ENCODE measurements at places on chromosomes 3 and 15.

DNA sequence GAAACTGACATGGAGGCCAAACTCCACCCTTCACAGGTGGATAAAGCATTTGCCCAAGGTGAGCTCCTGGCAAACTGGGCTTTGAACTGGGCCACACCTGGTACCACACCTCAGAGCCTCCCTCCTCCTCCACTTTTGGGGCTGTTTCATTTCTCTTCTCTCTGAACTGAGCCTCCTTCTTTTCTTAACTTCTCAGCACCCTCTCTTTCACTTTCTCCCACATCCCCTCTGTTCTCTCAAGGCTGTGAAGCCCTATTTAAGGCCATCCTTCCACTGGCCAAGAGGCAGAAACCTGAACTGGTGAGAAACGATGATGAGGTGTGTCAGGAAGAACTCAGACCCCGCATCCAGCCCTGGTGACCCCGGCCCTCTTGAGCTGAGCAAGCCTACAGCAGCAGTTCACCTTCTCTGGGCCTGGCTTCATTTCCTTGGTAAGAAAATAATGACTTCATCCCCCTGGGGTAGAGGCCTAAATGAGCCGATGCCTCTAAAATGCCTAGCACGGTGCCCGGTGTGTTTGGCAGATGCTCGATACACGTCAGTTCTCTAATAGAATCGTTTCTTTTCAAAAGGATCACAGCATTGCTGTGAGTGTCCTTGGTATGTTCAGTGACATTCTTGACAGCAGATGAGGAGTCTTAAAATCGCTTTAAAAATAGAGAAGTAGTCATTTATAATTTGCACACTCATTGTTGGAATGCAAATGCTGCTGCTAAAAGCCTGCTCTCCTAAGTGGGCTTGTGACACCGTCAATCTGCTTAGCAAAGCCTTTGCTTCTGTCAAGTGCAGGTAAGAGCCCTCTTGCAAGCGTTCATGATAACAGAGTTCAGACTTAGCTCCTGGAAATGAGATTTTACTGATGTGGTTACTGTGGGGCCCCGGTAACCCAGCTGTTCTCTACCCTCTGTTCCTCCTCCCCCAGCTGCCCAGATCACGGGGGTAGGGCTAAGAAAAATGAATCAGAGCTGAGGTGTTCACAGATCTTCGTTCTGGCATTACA is 97.7 kb upstream of the ATP2B2 start:
- DNase-seq: peak; percentile 48

- no peak for DNase-seq
These were observed 265.1 kb downstream of the NFKBIZ start for GRCh38 chr3:102114264-102114979.

- DNase-seq: no peak
These were observed 11.8 kb upstream of the CDV3 start for GRCh38 chr3:133561679-133562078.

GRCh38 chr3:87313641-87314040 is 37.3 kb upstream of the POU1F1 start:
- no peak for DNase-seq

DNA sequence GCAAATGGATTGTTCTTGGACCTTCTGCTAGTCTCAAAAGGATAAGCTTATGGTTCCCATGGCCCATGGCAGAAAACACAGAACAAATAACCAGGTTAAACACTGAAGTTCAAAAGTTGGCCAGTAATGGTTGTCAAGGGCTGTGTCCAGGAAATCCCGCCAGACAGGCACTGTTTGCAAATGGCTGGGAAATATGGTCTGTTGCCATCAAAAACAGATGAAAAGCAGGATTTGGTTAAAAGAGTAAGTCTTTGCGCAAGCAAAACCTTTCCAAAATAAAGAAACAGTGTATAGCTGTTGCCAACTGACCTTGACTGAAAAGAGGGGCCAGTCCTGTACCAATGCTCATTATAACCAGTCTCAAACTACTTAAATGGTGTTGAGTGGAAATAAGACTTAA is 58.6 kb downstream of the WWTR1 start:
- no peak for DNase-seq

GRCh38 chr3:191383124-191383523 is 52.8 kb upstream of the UTS2B start:
- DNase-seq: no peak

DNA sequence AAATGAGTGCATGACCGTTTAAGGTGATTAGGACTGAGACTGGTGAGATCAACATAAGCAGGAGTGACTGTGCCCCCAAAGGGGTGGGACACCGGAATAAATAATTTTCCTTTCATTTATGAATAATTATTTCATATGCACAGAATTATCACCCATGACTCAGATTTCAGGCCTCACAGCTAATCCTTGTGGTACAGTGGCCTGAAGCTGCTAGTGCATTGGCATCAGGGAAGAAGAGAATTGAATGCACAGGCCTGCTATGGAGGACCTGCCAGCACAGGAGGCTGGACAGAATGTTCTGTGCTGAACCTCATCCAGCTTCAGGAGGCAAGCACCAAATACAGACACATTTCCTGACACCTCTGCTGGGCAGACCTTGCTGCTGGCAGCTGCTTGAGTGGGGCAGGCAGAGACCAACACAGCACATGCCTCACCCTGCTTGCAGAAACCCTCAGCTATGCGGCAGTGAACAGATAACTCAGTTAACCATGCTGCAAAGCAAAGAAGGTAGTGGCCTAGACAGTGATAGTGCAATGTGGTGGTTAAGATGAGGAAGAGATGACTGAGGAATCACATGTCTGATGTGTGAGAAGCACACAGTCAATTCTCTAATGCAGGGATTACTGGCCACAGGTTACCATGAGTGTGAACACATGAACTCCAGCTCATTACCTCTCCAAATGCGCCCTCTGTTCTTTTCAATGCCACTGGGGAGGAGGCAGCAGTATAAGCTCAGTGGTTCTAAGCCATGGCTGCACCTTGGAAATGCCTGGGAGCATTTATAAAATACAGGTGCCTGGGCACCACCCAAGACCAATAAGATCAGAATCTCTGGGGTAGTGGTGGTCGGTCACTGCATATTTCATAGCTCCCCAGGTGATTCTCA is 68.1 kb upstream of the SCN5A start:
- DNase-seq: no peak

- no peak for DNase-seq
These were observed 391.0 kb upstream of the RARB start for GRCh38 chr3:25037049-25037547.

DNA sequence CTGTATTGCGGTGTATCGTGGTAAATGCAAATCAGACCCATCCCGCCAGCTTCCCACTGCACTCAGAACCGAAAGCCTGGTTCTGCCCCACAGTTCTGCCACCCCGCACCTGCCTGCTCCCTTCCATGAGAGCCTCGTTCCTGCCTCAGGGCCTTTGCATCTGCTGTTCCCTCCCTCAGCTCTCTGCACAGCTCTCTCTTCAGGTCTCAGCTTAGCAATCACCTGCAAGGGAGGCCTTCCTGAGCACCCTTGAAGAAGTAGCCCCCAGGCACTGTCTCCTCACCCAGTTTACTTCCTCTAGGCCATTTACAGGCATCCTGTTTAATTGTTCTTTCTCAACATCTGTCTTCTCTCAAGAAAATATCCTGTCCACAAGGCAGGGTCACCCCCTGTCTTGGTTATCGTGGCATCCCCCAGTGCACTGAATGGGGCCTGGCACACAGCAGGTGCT is 13.3 kb upstream of the IQSEC1 start:
- no peak for DNase-seq

DNA sequence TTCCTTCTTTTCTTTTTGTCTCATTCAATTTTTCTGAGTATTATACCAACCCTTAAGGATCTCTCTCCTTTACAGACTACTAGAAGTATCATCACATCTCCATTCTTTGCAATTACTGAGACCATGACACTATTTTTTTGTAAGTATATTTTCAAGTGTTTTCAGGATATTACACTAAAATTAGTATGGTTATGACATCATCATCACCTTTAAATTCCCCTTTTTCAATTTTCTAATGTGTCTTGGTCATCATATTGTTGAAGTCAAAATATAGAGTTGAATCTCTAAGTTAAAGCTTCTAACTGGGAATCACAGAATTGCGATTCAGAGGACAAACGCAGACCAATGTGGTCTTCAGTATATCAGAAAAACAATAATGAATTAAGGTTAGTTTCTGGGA is 1475.1 kb downstream of the OTOL1 start:
- no peak for DNase-seq

- no peak for DNase-seq
These were observed 594.7 kb downstream of the DIPK2A start for GRCh38 chr3:144566320-144566719.

DNA sequence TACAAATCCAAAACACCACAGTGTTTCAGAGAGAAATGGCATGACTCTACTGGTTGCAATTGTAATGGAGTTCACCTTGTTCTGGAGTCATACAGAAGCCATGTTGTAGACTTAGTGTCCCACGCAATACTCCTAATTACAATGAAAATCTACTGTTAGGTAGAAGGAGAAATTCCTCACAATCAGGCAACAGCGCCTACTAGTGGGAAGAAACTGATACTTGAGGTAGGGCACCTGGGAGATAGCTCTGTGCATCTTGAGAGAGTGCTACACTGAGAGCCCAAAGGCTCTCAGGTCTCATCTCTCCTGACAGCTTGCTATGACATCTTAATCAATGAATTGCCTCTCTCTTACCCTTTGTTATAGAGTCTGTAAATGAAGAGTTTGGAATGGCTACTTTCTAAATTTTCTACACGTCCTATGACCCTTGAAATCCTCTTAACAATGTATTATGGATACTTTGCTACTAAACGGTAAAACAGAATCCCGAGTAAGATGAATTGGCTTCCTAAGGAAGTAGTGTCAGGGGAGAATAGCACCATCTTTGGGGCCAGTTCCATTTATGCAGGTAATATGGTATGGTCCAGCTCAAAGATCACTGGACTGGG is 422.7 kb upstream of the TPRG1 start:
- peak; percentile 22 for DNase-seq

DNA sequence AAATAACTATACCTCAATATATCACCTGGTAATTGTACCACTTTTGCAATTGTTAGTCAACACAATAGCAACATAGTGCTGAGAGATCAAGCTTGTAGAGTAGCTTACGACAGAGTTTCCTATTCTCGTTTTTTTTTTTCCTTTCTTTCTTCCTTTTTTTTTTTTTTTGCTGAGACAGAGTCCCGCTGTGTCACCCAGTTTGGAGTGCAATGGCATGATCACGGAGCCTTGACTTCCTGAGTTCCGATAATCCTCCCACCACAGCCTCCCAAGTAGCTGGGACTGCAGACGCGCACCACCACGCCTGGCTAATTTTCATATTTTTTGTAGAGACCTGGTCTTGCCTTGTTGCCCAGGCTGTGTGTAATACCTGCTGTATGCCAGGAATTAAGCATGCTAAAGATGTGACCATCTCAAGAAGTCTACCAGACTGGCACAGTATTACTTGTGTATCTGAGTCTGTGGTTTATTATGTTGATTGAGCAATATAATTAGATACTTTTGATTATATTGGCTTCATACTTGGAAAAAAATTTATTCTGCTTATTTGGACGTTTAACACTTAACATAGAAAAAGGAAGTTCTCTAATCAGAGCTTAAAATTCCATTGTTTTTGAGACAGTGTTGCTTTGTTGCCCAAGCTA is 3.0 kb downstream of the SELENOT start:
- no peak for DNase-seq

DNA sequence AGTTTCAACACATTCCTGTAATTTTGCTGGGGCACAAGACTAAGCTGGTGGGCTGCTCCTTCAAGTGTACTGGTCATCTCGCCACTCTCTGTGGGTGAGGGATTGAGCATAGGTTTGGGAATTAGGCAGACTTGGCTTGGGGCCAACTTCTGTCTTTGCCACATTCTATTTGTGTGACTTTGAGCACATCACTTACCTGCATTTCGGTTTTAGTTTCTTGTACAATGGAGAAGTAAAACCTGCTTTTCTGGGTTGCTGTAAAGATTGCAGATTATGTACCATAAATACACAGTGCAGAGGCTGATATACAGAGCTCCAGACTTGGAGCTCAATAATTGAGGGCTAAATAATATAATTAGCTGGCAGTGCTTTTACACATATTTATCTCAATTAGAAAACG is 162.1 kb downstream of the C3orf38 start:
- DNase-seq: no peak

DNA sequence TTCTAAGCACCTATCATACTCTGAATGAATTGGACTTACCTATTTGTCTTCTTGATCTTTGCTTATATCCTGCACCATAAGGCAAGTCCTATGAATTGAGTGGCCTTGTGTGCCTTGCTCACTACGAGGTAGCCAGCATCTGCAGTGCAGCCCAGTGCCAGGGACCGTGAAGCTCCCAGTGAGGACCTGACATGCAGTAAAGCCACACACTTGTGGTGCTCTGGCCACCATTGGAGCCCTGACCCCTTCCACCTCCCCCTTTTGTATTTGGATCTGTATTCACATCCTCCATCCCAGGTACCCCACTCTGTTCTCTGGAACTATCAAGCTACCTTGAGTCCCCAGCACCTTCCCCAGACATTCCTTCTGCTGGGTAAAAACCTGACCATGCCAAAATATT is 52.1 kb downstream of the BSN start:
- no peak for DNase-seq

DNA sequence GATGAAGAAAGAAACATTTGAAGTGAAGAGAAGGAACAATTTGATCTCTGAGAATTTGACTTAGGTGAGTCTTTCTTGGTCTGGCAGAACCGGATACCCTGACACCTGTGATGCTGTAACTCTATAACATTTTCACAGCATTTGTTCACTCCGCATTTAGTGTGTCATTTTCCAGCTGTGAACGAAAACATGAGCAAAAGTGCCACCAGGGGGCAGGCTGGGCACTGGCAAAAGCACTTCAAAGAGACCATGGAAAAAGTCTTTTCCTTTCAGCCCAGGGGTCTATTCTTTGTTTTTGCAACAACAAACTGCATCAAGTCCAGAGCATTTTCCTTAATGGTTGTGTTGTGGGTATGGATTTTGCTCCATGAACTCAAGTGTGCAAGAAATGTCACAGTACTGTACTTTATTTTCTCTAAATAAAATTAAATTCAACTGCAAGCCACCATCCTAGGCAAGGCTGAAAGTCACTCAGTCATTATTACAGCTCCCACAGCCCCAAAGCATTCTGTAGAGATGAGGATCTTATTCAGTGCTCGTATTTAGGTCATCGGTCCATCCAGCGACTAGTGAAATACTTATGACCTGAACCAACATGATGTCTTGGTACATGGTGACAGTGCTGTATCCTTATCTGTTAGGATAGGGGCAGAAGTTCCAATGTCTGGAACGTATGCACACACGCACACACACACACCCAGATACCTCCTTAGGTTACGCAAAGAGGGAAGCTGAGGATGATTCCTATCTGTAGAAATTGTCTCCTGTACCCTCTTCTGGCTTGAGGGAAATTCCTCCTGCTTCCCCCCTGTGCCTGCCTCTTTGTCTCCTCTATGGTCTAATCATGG is 125.5 kb downstream of the GADL1 start:
- DNase-seq: peak; percentile 47

GRCh38 chr15:65402961-65403360 is 19.8 kb downstream of the IGDCC4 start:
- no peak for DNase-seq
